ENCODE measurements at places on chromosomes 1 and 21. TPM values are rescaled to one million over a fixed set of nuclear protein-coding genes. Genes with fewer than 3 reads are reported as not detected.

Gene CA6
- polyA plus RNA-seq: not detected

Gene JAM2
- 11.6 TPM for polyA plus RNA-seq

Gene TINAGL1
- polyA plus RNA-seq: 9.7 TPM

Gene TCP10L
- 6.8 TPM for polyA plus RNA-seq

Gene POU3F1
- polyA plus RNA-seq: 0.81 TPM

Gene CHODL
- 0.64 TPM for polyA plus RNA-seq

Gene ACP6
- 6.1 TPM for polyA plus RNA-seq

Gene DENND1B
- polyA plus RNA-seq: 0.34 TPM

Gene NBPF15
- 13.1 TPM for polyA plus RNA-seq

Gene ELAVL4
- polyA plus RNA-seq: 88.9 TPM

Gene MX2
- polyA plus RNA-seq: 0.93 TPM

Gene PFDN2
- polyA plus RNA-seq: 194 TPM

Gene FLG
- polyA plus RNA-seq: not detected

Gene SLFNL1
- 0.27 TPM for polyA plus RNA-seq

Gene HUNK
- 10.6 TPM for polyA plus RNA-seq

Gene CD55
- 29.3 TPM for polyA plus RNA-seq

Gene SPRR1A
- polyA plus RNA-seq: 91.9 TPM

Gene BSND
- 0.08 TPM for polyA plus RNA-seq

Gene FAM72A
- 10.6 TPM for polyA plus RNA-seq

Gene NCAM2
- 6.1 TPM for polyA plus RNA-seq

Gene GPR52
- polyA plus RNA-seq: not detected

Gene CYP4Z1
- not detected for polyA plus RNA-seq

Gene MYCL
- 7.1 TPM for polyA plus RNA-seq

Gene SPRR4
- not detected for polyA plus RNA-seq

Gene MATN1
- polyA plus RNA-seq: 0.14 TPM

Gene POU2F1
- polyA plus RNA-seq: 5.8 TPM

Gene TRIM58
- 0.19 TPM for polyA plus RNA-seq

Gene IGFN1
- polyA plus RNA-seq: 0.03 TPM

Gene C1orf146
- polyA plus RNA-seq: not detected

Gene UBQLN4
- polyA plus RNA-seq: 92.9 TPM

Gene APCS
- not detected for polyA plus RNA-seq

Gene DNM3
- polyA plus RNA-seq: 5.5 TPM

Gene KRTAP11-1
- polyA plus RNA-seq: not detected

Gene AMY1A
- not detected for polyA plus RNA-seq

Gene C1orf232
- not detected for polyA plus RNA-seq

Gene S100A6
- 341 TPM for polyA plus RNA-seq

Gene RGSL1
- not detected for polyA plus RNA-seq

Gene ANKRD35
- 32.8 TPM for polyA plus RNA-seq

Gene TP53BP2
- 50.6 TPM for polyA plus RNA-seq

Gene FCRL2
- polyA plus RNA-seq: not detected

Gene OR2T11
- not detected for polyA plus RNA-seq

Gene OR2T6
- not detected for polyA plus RNA-seq

Gene DPT
- not detected for polyA plus RNA-seq

Gene HP1BP3
- polyA plus RNA-seq: 232 TPM

Gene CFH
- polyA plus RNA-seq: 6.4 TPM

Gene HJV
- polyA plus RNA-seq: not detected

Gene SLC25A34
- 3.9 TPM for polyA plus RNA-seq

Gene AADACL3
- not detected for polyA plus RNA-seq

Measured in brain (organoid and tissue), 16 donors.